ENCODE measurements at places on chromosomes 1 and 21.

- DNase-seq: no peak
Measured at GRCh38 chr1:202588503-202589189, 121.6 kb downstream of the SYT2 start.

DNA sequence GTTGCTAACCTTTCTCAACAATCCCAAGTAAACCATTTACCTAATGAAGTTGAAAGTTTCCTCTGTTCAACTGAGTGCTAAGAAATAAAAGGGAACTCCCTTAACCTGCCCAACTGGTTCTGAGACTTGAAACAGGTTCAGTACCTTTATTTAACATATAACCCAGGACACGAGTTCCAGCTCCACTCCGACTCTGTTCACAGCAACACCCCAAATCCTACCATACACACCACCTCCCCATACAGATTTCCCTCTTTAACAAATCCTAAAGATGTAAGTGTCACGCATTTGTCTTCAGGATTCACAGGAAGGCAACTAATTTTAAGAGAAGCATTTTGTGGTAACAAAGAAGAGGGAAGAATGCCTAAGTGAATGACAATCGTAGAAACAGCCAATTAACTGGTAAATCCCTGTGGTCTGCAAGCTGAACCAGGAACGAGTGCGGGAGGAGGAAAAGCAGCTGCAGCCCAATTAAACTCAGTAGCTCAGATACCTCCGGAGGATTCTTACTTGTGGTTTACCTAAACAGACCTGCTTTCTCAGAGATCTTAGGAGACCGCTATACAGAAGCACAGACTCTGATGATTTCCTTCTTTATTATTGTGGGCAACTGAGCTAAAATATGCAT is 134.5 kb upstream of the MAGI3 start:
- DNase-seq: no peak

DNA sequence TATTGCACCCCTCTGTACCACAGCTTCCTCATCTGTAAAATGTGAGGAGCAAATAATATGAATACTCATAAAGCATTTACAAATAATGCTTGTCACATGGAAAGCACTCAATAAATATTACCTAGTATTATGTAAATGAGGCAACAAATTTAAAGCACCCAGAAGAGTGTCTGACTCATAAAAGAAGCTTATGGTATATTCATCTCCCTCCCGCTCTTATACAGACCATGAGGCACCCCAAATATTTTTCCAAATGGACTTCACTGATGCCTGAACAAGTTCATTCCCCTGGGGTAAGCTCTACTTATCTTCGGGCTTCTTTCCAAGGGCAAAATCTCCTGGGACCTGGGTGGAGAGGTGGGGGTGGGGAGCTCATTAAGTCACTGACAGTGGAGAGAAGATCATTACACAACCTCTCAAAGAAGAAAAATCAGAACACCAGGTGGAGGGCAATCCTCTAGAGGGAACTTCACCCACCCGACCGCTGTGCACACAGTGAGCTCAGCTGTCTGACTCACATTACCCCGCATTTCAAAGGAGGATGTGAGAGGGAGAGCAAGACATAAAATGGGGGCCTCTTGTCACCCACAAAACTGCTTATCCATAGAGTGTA is 166.2 kb downstream of the ASTN1 start:
- DNase-seq: no peak

GRCh38 chr1:61245696-61246400 is 163.5 kb downstream of the NFIA start:
- no peak for DNase-seq

GRCh38 chr21:14603202-14603601 is 57.1 kb upstream of the SAMSN1 start:
- DNase-seq: no peak

DNA sequence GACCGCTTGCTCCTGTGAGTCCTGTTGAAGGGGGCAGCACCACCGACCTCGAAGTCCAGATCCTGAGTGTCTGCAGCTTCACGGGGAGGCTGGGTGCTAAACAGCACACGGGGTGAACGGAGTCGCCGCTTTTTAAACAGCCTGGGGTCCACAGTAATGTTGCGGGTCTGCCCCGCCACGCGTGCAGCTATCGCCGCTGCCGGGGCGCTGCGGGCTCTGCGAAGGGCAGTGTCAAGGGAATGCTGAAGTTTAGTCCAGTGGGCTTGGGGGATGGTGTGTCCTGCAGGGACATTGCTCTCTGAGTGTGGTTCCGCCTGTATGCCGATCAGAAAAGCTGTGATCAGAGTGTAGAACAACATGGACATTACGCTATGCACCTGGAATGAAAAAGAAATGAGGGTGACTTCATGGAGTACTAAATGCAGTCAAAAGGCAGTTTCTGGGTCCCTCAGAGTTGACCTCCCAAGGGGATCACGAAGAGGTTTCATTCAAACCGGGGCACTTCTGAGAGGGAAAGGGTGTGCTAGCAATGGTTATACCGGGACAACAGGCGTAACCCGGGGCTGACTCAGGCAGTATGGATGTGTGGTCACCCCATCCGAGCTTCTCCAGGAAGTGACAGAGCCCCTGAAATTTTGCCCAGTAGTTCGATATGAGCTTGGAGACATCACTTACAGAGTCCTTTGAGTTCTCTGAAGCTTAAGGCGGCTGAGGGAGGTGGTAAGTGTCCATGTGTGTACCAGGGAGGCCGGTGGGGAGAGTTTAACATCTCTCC is 51.4 kb downstream of the NGF start:
- DNase-seq: no peak

DNA sequence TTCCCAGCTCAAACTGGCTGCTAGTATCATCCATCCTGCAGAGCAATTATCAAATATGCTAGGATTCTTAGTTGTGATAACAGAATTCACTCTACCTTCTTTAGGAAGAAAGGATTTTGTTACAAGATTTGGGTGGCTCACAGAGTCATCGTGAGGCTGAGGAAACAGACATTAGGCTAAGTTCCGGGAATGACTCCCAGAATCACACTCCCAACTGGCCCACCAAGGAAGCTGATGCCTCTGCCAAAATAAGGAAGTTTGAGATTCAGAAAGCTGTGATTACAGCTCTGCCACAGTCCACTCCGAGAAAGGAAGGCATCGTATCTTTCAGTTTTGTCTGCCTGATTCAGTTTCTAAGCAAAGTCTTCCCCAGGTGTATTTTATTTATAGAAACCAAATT is 50.6 kb upstream of the LYPLAL1 start:
- DNase-seq: no peak

DNA sequence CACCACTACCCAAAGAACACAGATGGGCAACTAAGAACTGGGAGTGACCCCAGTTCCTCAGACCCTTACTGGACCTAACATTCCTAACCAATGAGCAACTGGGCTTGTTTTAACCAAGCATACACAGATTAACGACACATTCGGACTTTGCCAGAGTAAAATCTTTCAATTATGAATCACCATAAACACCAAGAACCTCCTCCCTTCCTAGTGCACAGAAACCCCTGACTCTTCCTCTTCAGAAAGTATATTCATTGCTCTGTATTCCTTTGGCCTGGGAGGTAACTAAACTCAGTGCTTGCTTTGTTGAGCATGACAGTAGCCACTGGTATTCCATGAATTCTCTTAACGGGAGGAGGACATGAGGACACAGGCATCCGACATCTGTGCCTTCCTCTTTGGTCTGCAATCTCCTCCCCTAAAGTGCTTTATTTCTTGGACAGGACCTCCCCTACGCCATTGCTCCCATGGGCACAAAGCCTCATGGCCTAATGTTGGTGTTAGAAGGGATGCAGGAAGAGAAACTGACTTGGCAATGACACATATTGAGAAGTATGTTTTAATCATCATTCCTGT is 42.7 kb downstream of the SEC16B start:
- DNase-seq: peak; percentile 81

DNA sequence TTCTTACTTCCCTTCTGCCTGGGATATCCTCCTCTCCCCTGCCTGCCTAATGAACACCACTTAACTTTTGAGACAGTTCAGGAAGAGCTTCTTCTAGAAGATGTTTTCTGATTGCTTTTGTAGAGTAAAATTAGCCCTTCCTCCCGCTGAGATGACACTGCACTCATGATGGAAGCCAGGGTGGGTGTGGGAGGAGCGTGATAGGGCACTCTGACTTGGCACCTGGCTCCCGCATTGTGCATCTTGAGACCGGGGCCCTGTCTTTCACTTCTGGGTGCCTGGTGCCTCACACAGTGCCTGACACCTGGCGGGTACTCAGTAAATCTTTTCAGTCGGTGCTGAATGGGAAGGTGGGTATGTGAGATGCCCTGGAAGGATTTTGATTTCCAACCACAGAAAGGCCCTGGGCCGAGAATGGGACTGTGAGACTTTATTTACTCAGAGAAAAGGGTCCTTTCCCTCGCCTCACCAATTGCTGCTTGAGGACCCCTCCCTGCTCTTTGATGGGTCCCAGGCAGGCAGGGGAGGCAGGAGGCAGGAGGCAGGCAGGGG is 6.8 kb downstream of the THEM5 start:
- DNase-seq: no peak

- no peak for DNase-seq
Measured at GRCh38 chr21:46304955-46305354, 18.7 kb downstream of the C21orf58 start.

DNA sequence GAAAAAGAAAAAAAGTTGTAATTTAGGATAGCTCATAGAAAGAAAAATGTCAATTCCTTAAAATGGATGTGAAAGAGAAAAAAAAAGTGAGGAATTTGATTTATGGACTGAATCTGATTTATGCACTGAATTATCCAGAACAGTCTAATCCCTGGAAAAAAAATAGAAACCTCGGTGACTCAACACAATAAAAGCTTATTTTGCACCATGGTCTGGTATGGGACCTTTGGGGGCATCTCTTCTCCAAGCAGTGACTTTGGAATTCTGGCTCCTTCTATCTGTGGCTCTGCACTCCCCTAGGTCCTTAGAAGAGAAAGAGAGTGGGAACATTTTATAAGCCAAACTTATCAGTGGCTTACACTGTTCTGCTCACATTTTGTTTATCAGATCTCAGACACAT is 471.7 kb upstream of the B3GALT2 start:
- no peak for DNase-seq

GRCh38 chr1:157086299-157086698 is 13.3 kb downstream of the ETV3L start:
- no peak for DNase-seq

DNA sequence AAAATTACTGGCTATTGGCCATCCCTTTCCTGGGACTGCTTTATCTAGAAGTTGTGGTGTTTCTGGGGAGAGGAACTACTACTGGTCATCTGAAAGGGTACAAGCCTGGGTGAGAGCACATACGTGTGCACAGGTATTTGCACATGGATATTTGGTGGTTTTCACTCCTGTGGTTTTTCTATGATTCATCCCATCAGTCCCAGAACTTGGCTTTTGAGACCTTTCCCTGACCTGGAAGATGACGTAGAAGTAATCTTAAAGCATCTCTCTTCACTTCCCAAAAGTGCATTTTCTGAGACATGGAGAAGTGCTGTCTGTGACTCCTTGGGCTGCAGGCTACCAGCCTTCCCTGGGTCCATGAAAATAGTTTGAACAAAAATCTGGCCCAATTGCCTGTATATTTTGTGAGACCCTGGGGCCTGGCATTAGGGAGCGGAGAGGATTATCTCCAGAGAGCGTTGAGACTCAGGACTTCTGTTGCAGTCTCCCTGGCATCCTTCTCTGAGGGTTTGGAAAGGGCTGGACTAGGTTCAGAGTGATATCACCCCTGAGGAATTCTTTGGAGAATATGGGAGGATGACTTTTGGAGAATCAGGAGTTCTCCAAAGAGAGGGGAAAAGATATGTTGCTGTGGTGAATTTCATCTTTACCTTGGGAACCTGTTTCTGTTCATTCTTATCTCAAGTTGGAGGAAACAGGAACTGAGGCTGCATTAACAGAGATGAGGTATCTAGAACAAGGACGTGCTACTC is 130.8 kb downstream of the NOS1AP start:
- no peak for DNase-seq

- peak; percentile 6 for DNase-seq
Measured at GRCh38 chr1:204162494-204163074, 3.6 kb downstream of the REN start.

DNA sequence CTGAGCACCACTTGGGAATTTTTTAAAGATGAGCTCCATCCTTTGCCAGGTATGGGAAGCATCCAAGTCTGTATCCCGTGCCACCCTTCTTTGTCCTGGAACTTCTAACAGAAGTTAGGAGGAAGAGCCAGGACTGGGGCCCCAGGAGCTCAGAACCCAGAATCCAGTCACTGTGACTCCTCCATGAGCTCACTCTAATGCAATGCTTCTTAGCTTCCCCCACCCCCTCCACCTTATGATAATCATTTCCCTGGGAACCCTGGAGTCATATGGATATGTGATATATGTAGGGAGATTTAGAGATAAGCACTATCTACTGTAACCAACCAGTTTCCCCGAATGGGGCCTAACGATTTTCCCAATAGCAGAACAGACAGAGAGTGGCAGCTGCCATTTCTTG is 758 bp upstream of the SPRR5 start:
- DNase-seq: no peak

- DNase-seq: no peak
Measured at GRCh38 chr1:74681001-74681400, 7.4 kb upstream of the ERICH3 start.

- DNase-seq: no peak
Measured at GRCh38 chr1:242662886-242663285, 138.4 kb upstream of the PLD5 start.

GRCh38 chr1:61187352-61188086 is 105.2 kb downstream of the NFIA start:
- no peak for DNase-seq

GRCh38 chr1:34520111-34520510 is 234.7 kb upstream of the GJB5 start:
- DNase-seq: no peak

DNA sequence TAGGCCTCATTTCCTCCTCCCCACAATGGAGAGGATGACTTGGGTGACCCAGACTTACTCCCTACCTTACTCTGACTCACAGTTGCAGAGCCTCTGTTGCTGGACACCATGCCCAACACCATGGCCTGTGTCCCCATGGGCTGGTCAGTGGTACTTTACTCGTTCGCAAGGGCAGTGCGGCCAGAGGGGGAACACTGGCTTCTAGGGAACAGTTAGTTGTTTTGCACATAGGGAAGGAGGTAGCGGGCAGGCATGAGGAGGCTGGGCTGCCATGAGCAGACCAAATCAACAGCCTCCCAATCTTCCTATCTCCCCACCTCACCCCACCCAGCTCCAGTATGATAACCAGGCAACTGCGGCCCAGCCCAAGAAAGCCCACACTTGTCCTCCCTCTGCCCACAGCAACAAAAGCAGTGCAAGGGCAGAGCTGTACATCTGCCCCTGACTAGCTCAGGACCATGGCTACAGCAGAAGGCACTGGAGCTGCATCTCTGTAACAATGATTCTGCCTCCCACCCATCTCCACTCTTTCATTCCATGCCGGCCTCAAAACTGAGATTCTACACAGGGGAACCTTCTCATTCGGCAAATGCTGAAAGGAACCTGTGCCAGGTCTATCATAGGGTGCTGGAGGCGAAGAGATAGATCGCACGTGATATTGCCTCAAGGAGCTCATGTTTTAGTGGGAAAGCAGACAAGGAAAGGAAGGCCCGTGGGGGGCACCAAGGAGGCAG is 18.6 kb downstream of the TAL1 start:
- no peak for DNase-seq

GRCh38 chr1:12112711-12113161 is 49.6 kb downstream of the TNFRSF8 start:
- no peak for DNase-seq

- no peak for DNase-seq
Measured at GRCh38 chr1:1752190-1752589, 26.1 kb downstream of the NADK start.

- no peak for DNase-seq
Measured at GRCh38 chr1:111894497-111894896, 95.0 kb downstream of the KCND3 start.
